WTC11 (cell line): ENCODE measurements at places on chromosomes 4 and X. TPM values are rescaled to one million over a fixed set of nuclear protein-coding genes. Genes with fewer than 3 reads are reported as not detected.

Gene SPANXN4
- not detected in 3 replicates for total RNA-seq

DNA sequence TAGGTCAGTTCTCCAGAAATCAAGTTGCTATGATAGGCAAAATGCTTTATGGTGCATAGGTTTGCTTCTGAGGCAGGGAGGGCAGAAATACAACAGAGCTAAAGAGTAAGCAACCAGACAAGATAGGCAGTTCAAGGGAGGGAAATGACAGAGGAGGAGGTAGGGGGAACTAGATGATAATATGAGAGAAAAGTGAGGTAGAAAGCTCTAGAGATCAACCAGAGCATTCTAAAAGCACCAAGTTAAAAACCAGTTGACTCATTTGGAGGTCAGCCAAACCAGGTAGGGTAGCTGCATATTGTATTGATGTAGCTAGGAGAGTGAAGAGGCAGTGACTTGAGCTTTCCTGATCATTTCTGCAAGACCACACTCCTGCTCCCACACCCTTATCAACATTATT, 49.0 kb upstream of the SLC16A2 start:
- no peaks in the 10 kb centered on the region for H3K36me3 ChIP-seq
- no peaks in the 10 kb centered on the region for H3K4me1 ChIP-seq
- H3K27me3 ChIP-seq, result peaks cover 7% of the 10 kb centered on the region
- H3K4me3 ChIP-seq, result no peak overlapping the region
- H3K27ac ChIP-seq, result no peak overlapping the region

DNA sequence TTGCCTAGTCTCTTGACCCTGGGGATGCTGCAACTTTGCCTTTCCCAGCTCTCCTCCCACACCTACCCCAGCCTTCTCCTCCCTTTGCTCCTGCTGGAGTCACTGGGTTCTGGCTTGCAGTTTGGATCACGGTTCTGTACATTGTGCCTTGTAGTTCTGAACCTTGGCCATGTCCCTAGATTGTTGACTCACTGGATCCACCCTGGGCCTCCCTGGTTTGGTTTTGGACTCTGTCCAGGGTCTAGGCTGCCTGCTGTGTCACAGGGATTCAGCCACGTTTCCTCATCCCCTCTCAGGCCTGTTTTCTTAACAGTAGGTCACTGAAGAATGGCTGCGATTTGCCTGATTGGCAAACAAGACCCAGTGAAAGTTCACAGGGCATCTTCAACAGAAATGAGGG, 11.5 kb upstream of the GABRE start:
- no peak overlapping the region for H3K4me3 ChIP-seq
- H3K27me3 ChIP-seq, result no peaks in the 10 kb centered on the region
- peaks cover 9% of the 10 kb centered on the region for H3K4me1 ChIP-seq
- no peak overlapping the region for H3K27ac ChIP-seq
- DNase-seq, result no peak

GRCh38 chr4:186924723-186925122, 201.1 kb upstream of the FAT1 start:
- H3K4me1 ChIP-seq, result peaks cover 15% of the 10 kb centered on the region
- no peaks in the 10 kb centered on the region for H3K27me3 ChIP-seq
- no peak overlapping the region; the same call in 1 of the 2 replicates for H3K27ac ChIP-seq
- no peak for DNase-seq
- peaks cover 2% of the 10 kb centered on the region; the same call in 1 of the 2 replicates for H3K36me3 ChIP-seq

- no peak for DNase-seq
- peaks cover 28% of the 10 kb centered on the region for H3K4me1 ChIP-seq
- H3K27me3 ChIP-seq, result no peaks in the 10 kb centered on the region
- H3K36me3 ChIP-seq, result no peaks in the 10 kb centered on the region
- H3K27ac ChIP-seq, result no peak overlapping the region
Observed at GRCh38 chr4:93065790-93066189, 762.0 kb downstream of the GRID2 start.

- no peak overlapping the region for H3K27ac ChIP-seq
- no peak overlapping the region for H3K4me3 ChIP-seq
- DNase-seq, result no peak
- H3K27me3 ChIP-seq, result no peaks in the 10 kb centered on the region
- peaks cover 3% of the 10 kb centered on the region; the same call in 1 of the 2 replicates for H3K4me1 ChIP-seq
Observed at GRCh38 chr4:62023633-62024032, 823.5 kb downstream of the ADGRL3 start.

- H3K27ac ChIP-seq, result no peak overlapping the region
- no peak overlapping the region for H3K4me3 ChIP-seq
- H3K4me1 ChIP-seq, result no peaks in the 10 kb centered on the region
- DNase-seq, result no peak
- no peaks in the 10 kb centered on the region for H3K36me3 ChIP-seq
Observed at GRCh38 chr4:104279744-104280143, 214.9 kb downstream of the CXXC4 start.

DNA sequence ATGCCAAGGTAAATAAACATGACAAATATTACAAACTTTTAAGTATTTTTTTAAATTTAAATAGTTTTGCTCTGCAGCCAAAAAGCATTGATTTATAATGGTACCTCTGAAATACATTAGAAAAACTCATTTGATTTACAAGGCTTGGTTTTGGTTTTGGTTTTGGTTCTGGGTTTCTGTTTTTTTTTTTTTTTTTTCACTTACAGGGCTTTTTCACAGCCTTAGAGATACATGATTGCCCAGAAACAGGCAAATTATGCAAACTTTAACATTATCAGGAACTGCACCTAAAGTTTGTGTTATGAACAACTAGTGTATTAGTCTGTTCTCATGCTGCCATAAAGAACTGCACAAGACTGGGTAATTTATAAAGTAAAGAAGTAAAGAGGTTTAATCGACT, 196.4 kb upstream of the DDX53 start:
- no peak overlapping the region for H3K4me3 ChIP-seq
- no peak for DNase-seq
- H3K27ac ChIP-seq, result no peak overlapping the region
- H3K4me1 ChIP-seq, result peaks cover 18% of the 10 kb centered on the region
- no peaks in the 10 kb centered on the region for H3K36me3 ChIP-seq
- no peaks in the 10 kb centered on the region for H3K27me3 ChIP-seq

DNA sequence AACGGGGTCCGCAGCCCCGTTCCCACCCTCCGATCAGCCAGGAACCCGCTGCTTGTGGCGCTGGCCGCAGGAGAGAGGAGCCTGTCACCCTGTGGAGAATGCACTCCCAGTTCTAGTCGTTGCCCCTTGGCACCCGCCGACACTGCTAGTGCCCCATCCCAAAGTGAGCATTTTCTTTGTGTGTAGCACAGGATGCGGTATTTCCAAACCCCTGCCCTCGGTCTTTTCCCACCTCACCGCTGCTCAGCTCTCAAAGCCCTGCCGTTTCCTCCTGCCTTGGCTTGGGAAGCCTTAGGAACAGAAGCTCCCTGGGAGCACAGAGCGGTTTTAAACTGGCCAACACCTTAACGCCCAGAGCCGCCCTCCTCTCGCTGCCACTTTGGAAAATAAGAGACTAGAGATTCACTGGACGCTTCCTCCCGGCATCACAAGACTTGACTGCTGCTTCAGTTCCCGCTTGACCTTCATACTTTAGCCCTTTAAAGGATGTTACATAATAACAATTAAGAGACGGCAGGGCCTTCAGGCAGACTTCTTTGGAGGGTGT, 772 bp downstream of the CYP4V2 start:
- peak; percentile 43 for DNase-seq
- H3K4me1 ChIP-seq, result peaks cover 34% of the 10 kb centered on the region
- peak overlapping the region; percentile 91 for H3K27ac ChIP-seq
- H3K4me3 ChIP-seq, result peak overlapping the region; percentile 87
- no peaks in the 10 kb centered on the region; the same call in 1 of the 2 replicates for H3K27me3 ChIP-seq

- no peak for DNase-seq
- 0 out of 2 replicates have a peak, but pooled peaks cover 3% of the 10 kb centered on the region for H3K4me1 ChIP-seq
- H3K27me3 ChIP-seq, result no peaks in the 10 kb centered on the region
- H3K27ac ChIP-seq, result no peak overlapping the region
Observed at GRCh38 chrX:44747969-44748368, 95.9 kb upstream of the DUSP21 start.

GRCh38 chr4:78581618-78582017, 30.0 kb downstream of the ANXA3 start:
- H3K4me1 ChIP-seq, result no peaks in the 10 kb centered on the region
- no peak overlapping the region for H3K4me3 ChIP-seq
- no peaks in the 10 kb centered on the region for H3K27me3 ChIP-seq
- H3K36me3 ChIP-seq, result no peaks in the 10 kb centered on the region
- H3K27ac ChIP-seq, result no peak overlapping the region

Gene TEX13C
- 0.18 to 0.26 TPM (median 0.25 TPM) in 3 replicates for total RNA-seq

GRCh38 chr4:94508806-94509205, 57.1 kb downstream of the PDLIM5 start:
- H3K36me3 ChIP-seq, result no peaks in the 10 kb centered on the region
- no peaks in the 10 kb centered on the region for H3K27me3 ChIP-seq
- H3K4me1 ChIP-seq, result 0 out of 2 replicates have a peak, but pooled peaks cover 7% of the 10 kb centered on the region
- H3K4me3 ChIP-seq, result no peak overlapping the region
- no peak for DNase-seq
- H3K27ac ChIP-seq, result no peak overlapping the region

GRCh38 chr4:37653601-37654000, 32.6 kb downstream of the RELL1 start:
- peaks cover 24% of the 10 kb centered on the region for H3K36me3 ChIP-seq
- H3K4me1 ChIP-seq, result peaks cover 40% of the 10 kb centered on the region
- no peak overlapping the region for H3K4me3 ChIP-seq
- DNase-seq, result no peak
- H3K27me3 ChIP-seq, result peaks cover 35% of the 10 kb centered on the region

DNA sequence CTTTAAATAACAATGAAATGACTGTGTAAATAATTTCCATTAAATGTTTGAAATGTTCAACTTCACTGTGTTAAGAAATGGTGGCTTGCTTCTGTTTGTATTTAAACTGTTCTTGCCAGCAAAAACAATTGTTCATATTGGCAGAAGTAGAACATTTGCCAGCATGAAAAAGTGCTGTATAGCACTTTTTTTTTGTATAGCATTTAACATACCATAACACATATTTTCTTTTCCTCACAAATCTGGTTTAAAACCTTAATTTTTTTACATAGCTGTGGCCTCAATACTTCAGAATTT, 94.1 kb downstream of the COX18 start:
- H3K36me3 ChIP-seq, result no peaks in the 10 kb centered on the region
- DNase-seq, result no peak

DNA sequence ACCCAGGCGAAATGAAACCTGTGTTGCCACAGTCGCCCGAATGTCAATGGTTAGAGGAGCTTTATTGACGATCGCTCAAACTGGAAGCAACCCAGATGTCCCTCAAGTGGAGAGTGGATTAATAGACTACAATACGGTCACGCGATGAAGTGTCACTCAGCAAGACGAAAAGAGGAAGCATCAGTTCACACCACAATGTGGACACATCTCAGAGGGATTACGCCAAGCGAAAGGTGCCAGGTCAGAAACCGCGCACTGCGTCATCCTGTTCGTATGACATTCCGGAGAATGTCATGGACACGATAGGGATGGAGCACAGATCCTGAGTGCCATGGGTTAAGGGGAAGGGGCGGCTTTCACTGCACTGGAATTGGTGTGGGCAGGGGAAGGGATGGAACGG, 111.7 kb downstream of the HMX1 start:
- no peaks in the 10 kb centered on the region for H3K27me3 ChIP-seq
- peak; percentile 3 for DNase-seq
- H3K27ac ChIP-seq, result no peak overlapping the region
- no peaks in the 10 kb centered on the region for H3K4me1 ChIP-seq
- H3K36me3 ChIP-seq, result no peaks in the 10 kb centered on the region

DNA sequence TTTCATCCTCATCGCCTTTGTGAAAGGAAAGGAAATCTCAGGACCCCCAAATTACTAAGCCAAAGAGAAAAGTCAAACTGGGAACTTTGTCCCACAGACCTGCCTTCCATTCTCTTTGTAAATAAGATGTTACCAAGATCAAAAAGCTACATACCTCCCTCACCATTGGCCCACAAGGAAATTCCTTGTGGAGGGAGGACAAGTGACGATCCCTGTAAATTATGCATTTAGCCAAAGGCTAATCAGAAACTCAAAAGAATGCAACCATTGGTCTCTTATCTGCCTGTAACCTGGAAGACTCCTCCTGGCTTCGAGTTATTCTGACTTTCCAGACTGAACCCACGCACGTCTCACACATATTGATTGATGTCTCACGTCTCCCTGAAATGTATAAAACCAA, 70.3 kb downstream of the SHOX start:
- peaks cover 3% of the 10 kb centered on the region; the same call in 1 of the 2 replicates for H3K27me3 ChIP-seq
- H3K36me3 ChIP-seq, result peaks cover 18% of the 10 kb centered on the region
- peak overlapping the region; percentile 86 for H3K27ac ChIP-seq
- H3K4me1 ChIP-seq, result peaks cover 10% of the 10 kb centered on the region

Gene RASL11B
- 58.5 to 71.9 TPM (median 69.9 TPM) in 3 replicates for total RNA-seq

- H3K4me1 ChIP-seq, result peaks cover 29% of the 10 kb centered on the region
- H3K36me3 ChIP-seq, result no peaks in the 10 kb centered on the region
- no peak overlapping the region for H3K4me3 ChIP-seq
- DNase-seq, result no peak
Observed at GRCh38 chr4:6404611-6405396, 67.6 kb downstream of the PPP2R2C start.

DNA sequence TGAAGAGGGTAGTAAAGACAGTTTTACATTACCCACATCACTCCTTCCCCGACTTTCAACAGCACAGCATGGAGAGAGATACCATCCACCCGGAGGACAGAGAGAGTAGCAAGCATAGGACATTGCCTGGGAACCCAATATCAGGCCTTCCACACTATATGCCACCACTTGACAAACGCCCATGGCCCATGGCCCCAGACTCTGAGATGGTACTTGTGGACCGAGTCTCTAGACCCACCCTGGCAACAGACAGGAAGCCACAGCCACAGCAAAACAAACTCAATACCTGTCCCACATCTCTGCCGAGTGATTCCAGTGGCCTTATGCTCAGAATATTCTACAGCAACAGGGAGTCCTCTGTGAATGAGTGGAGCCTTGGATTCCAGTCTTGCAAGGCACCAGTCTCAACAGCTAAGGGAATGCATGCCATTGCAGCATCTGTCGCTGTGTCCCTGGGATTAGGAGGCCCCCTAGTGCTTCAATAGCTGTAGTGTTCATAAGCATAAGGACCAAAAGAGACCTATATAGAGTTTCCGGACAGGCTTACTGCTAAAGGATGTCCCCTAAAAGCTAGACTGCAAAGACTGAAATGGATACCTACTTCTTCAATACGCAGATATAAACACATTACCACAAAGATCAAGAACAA, 14.7 kb upstream of the CT55 start:
- H3K4me3 ChIP-seq, result no peak overlapping the region
- no peaks in the 10 kb centered on the region; the same call in 1 of the 2 replicates for H3K27me3 ChIP-seq
- no peak overlapping the region for H3K27ac ChIP-seq
- H3K36me3 ChIP-seq, result no peaks in the 10 kb centered on the region
- DNase-seq, result peak; percentile 32

DNA sequence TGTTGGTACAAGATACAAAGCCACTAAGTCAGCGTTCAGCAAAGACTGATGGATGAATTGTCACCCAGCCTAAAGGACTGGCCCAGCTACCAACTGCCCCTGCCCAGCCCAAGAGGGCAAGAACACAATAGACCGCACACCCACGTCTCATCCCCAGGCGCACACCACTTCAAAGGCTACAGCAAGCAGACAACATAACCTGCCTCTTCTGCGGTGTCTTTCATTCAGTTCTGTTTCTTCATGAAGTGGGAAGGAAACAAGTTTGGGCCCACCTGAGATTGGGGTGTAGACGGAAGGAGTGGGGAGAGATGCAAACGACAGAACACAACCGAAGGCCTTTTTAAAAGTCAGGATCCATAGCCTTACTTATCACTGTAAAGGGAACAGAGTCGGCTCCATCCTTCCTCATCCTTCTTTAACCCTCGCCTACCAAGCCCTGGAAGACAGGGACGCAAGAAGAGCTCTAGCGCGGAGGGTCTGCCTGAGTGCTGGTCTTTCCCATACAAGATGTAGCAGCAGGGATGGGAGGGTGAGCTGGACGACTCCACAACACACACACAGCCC, 691 bp downstream of the SCARB2 start:
- peaks cover 19% of the 10 kb centered on the region for H3K27me3 ChIP-seq
- no peak for DNase-seq
- H3K4me1 ChIP-seq, result peaks cover 52% of the 10 kb centered on the region
- H3K4me3 ChIP-seq, result peak overlapping the region; percentile 91
